ENCODE measurements at places on chromosomes 11 and 22. TPM values are rescaled to one million over a fixed set of nuclear protein-coding genes. Genes with fewer than 3 reads are reported as not detected.
A peak's percentile ranks its signal among the peaks of the same experiment; 100 is the strongest.

DNA sequence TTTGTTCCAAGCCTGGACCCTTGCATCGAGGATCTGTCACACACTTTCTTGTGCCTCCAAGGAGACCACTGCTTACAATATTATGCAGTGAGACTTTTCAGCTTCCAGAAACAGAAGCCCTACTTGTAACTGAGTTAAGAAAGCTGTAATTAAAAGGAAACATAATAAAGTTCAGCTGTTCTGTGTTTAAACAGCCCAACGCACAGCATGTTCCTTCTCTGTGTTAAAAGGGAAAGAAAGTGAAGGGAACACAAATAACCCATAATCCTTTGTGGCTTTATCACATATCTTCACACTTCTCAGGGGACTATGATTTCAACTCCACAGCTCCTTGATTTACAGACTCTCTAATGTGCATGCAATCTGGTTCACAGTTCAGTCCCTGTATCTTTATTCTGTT is 200.3 kb upstream of the MTNR1B start:
- DNase-seq, result no peak
- no peaks in the 10 kb centered on the region for H3K4me1 ChIP-seq
- H3K36me3 ChIP-seq, result no peaks in the 10 kb centered on the region
- H3K27ac ChIP-seq, result no peak overlapping the region
- H3K4me3 ChIP-seq, result no peak overlapping the region

- H3K36me3 ChIP-seq, result no peaks in the 10 kb centered on the region
- DNase-seq, result no peak
- no peak overlapping the region for H3K4me3 ChIP-seq
- no peaks in the 10 kb centered on the region for H3K4me1 ChIP-seq
- no peak overlapping the region for H3K27ac ChIP-seq
These were observed 11.7 kb downstream of the LIMK2 start for GRCh38 chr22:31223786-31224191.

GRCh38 chr22:20238901-20239675 is 29.0 kb downstream of the RTN4R start:
- H3K4me3 ChIP-seq, result peak overlapping the region; percentile 21
- peak; percentile 74 for DNase-seq
- H3K27me3 ChIP-seq, result no peaks in the 10 kb centered on the region
- no peaks in the 10 kb centered on the region for H3K36me3 ChIP-seq

DNA sequence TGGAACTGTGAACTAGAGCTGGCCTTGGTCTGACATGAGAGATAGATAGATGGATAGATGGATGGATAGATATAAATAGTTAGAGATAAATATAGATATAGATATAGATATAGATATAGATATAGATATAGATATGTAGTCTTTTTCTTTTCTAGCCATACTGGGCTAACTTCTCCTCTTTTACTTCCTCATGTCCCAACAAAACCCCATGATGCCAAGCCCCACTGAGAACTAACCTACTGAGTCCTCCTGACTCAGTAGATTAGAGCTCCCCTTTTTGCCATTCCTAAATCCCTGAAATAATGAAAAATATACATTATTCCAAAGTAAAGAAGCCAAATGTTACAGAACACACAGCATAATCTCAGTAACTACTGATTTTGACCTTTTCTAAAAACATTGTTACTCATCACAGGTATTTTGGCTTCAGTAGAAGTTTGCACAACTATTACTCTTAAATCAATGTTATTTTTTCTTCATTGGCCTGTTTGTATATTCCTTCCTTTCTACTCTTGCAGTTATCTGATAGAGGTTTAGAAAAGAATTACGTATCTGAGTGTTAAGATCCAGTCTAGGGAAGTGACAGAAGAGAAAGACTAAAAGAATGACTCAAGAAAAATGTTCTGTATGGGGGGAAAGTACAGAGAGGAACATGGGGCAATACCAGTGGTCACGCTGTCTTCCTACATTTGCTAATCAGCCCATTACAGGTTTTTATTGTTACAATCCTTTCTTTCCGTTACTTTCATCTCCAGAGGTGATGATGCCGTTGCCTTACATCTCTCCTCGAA is 6.0 kb upstream of the OR10D3 start:
- H3K36me3 ChIP-seq, result no peaks in the 10 kb centered on the region
- H3K27me3 ChIP-seq, result no peaks in the 10 kb centered on the region
- no peak for DNase-seq
- no peak overlapping the region for H3K4me3 ChIP-seq
- no peaks in the 10 kb centered on the region for H3K4me1 ChIP-seq
- H3K27ac ChIP-seq, result no peak overlapping the region

- DNase-seq, result no peak
- H3K4me1 ChIP-seq, result peaks cover 14% of the 10 kb centered on the region
- no peaks in the 10 kb centered on the region for H3K36me3 ChIP-seq
These were observed 61.4 kb downstream of the MTMR3 start for GRCh38 chr22:29944339-29944738.

DNA sequence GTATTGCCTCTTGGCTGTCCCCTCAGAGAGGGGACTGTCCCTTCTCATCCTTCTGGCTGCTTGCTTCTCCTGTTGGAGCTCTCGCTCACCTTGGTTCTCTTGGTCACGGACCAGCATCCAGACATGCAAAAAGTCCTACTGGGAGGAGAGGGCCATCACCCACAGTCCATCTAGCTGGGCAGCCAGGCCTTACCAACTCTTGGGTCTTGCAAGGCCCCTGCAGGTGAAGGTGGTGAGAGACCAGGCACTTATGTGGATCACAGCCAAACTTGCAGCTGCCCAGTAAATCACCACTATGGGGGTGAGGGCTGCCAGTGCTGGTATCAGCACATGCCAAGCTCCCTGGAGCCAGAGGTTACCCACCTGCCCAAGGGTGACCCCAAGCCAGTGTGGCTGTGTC is 36.3 kb downstream of the KCNQ1OT1 start:
- no peaks in the 10 kb centered on the region for H3K27me3 ChIP-seq
- H3K4me3 ChIP-seq, result no peak overlapping the region
- no peak for DNase-seq
- no peak overlapping the region for H3K27ac ChIP-seq
- H3K4me1 ChIP-seq, result no peaks in the 10 kb centered on the region
- no peaks in the 10 kb centered on the region for H3K36me3 ChIP-seq

- DNase-seq, result no peak
- no peaks in the 10 kb centered on the region for H3K4me1 ChIP-seq
- H3K4me3 ChIP-seq, result no peak overlapping the region
- H3K36me3 ChIP-seq, result no peaks in the 10 kb centered on the region
These were observed 369.7 kb downstream of the MN1 start for GRCh38 chr22:27431896-27432295.

DNA sequence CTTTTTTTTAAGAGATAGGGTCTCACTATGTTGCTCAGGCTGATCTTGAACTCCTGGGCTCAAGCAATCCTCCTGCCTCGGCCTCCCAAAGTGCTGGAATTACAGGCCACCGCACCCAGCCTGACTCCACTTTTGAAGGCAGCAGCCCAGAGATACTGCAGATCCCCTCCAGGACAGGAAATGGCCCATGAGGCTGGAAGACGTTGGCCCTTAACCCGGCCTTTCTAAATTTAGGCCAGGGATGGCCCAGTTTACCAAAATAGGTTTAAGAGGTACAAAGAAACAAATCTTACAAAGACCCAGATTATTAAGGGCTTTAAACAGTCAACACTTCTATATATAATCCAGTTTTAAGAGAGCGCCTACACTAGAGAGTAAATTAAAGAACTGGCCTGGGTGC is 32.2 kb downstream of the CPT1A start:
- no peaks in the 10 kb centered on the region for H3K4me1 ChIP-seq
- no peak overlapping the region for H3K4me3 ChIP-seq
- H3K36me3 ChIP-seq, result no peaks in the 10 kb centered on the region
- H3K27me3 ChIP-seq, result no peaks in the 10 kb centered on the region
- H3K27ac ChIP-seq, result no peak overlapping the region
- DNase-seq, result no peak

GRCh38 chr11:36840378-36840777 is 242.3 kb upstream of the RAG2 start:
- no peaks in the 10 kb centered on the region for H3K27me3 ChIP-seq
- H3K4me3 ChIP-seq, result no peak overlapping the region
- no peak for DNase-seq

DNA sequence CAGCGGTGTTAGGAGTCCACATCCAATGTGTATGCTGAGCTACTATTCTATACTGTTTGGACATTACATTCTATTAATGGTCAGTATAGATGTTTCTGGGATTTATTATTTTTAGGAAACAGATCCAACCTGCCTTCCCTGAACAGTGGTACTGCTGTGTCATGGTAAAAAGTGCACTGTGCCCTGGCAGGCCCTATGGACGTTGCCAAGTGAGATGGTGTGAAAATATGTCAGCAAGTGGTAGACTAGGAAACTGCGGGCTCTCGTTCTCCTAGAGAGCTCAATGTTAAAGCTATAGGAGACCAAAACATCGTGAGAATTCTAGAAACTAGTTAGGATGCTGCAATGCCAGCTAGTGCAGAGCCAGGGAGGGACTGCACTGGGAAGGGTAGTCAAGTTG is 26.0 kb upstream of the CYP2D6 start:
- DNase-seq, result no peak
- no peak overlapping the region for H3K4me3 ChIP-seq
- H3K36me3 ChIP-seq, result no peaks in the 10 kb centered on the region
- no peaks in the 10 kb centered on the region for H3K4me1 ChIP-seq

DNA sequence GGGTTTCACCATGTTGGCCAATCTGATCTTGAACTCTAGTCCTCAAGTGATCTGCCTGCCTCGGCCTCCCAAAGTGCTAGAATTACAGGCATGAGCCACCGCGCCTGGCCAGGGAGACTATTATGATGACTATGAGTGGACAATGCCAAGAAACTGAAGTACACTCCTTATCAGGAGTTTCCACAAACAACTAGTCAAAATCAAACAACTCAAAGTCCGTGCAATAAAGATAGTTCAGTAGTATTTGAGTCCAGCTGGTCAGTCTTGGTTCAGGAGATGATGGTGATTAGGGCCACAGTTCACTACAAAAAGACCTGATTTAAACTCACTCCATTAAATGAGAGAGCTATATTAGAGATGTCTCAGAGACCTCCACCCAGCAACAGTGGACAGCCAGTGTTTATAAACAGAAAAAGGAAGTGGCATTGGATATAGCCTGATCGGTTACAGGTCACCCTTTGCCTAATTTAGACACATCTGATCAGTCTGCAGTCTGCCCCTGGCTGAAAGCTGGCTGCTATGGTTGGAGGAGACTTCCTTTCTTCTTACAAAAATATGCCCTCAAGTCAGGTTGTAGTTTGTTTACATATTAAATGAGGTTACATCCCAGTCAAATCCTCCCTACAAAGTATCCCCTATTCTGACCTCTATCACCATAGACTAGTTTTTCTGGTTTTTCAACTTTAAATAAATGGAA is 17.0 kb downstream of the CD3E start:
- no peak overlapping the region for H3K4me3 ChIP-seq
- no peaks in the 10 kb centered on the region for H3K36me3 ChIP-seq
- H3K27ac ChIP-seq, result no peak overlapping the region
- no peaks in the 10 kb centered on the region for H3K27me3 ChIP-seq
- no peaks in the 10 kb centered on the region for H3K4me1 ChIP-seq

- H3K27me3 ChIP-seq, result no peaks in the 10 kb centered on the region
- no peaks in the 10 kb centered on the region for H3K36me3 ChIP-seq
- no peak overlapping the region for H3K4me3 ChIP-seq
- no peaks in the 10 kb centered on the region for H3K4me1 ChIP-seq
- no peak overlapping the region for H3K27ac ChIP-seq
These were observed 1272.8 kb downstream of the LRRC4C start for GRCh38 chr11:40186437-40187263.

- no peaks in the 10 kb centered on the region for H3K27me3 ChIP-seq
- no peaks in the 10 kb centered on the region for H3K4me1 ChIP-seq
- no peaks in the 10 kb centered on the region for H3K36me3 ChIP-seq
- no peak for DNase-seq
These were observed 17.0 kb upstream of the SORL1 start for GRCh38 chr11:121435132-121435531.

DNA sequence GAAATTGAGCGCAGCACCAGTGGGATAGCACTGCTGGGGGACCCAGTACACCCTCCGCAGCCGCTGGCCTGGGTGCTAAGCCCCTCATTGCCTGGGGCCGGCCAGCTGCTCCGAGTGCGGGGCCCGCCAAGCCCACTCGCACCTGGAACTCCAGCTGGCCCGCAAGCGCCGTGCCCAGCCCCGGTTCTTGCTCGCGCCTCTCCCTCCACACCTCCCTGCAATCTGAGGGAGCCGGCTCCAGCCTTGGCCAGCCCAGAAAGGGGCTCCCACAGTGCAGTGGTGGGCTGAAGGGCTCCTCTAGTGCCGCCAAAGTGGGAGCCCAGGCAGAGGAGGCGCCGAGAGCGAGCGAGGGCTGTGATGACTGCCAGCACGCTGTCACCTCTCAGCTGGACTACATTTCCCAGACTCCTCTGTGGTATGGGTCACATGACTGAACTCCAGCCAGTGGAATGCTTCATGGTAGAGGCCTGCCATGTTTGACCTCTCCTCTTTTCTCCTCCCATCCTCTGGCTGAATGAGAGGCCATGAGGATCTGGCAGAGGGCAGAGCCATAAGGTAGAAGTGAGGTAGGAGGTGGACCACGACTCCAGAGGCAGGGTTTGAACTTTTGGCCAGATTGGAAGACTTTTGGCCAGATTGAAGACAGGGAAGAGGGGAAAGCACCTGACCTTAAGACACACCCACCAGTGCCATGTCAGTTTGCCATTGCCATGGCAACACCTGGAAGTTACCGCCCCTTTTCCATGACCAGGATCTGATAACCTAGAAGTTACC is 6.2 kb downstream of the MRGPRD start:
- H3K4me3 ChIP-seq, result no peak overlapping the region
- no peak for DNase-seq
- no peaks in the 10 kb centered on the region for H3K27me3 ChIP-seq
- no peak overlapping the region for H3K27ac ChIP-seq
- H3K36me3 ChIP-seq, result no peaks in the 10 kb centered on the region

DNA sequence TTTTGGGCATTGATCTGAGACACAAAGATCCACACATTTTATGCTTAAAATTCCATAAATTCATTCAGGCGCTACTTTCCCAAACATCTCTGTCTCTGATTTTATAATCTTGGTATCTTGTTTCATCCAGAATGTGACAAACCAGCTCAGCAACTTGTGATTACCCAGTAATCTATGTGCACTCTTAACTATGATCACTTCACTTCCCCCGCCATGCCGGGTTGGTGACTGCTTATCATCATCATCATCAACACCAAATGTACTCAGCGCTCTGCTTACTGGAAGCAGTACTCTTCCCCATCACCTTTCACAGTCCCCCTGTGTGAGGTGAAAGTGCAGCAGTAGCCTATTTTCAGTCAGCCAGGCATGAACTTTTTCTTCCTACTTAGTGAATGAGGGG is 15.2 kb upstream of the MMP7 start:
- no peaks in the 10 kb centered on the region for H3K36me3 ChIP-seq
- no peak for DNase-seq
- H3K27me3 ChIP-seq, result no peaks in the 10 kb centered on the region
- H3K4me3 ChIP-seq, result no peak overlapping the region
- H3K27ac ChIP-seq, result no peak overlapping the region

Gene NEFH
- total RNA-seq, result not detected

Gene TSGA10IP
- not detected for total RNA-seq

Gene ANO9
- 0.59 TPM for total RNA-seq

Gene POU2AF3
- total RNA-seq, result 1.5 TPM

Gene NPAS4
- 1.5 TPM for total RNA-seq

Gene PLA2G3
- not detected for total RNA-seq

Gene DKK3
- total RNA-seq, result 26.4 TPM

Gene BCR
- 93.3 TPM for total RNA-seq

Gene ACR
- total RNA-seq, result not detected

Gene SNX32
- total RNA-seq, result not detected

All from uterus (tissue), 4 donors.